ENCODE measurements at places on chromosomes 5 and 9.

DNA sequence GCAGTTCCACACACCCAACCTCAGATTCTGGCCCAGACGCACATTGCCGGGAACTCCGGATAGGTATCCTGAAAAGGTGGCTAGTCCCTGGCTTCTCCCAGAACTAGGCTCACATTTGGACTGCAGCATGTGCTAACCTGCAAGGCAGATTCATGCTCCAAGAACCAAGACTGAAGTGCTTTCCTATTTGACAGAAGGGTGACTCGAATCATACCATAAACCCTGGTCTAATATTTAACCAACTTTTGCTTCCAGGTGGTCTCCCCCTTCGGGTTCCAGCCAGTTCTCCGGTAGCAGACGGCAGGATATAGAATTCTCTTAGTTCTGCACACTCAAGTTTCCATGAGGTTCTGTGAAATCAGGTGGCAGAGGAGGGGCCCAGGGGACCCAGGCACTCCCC, 7.6 kb downstream of the PTGES start:
- DNase-seq = no peak

DNA sequence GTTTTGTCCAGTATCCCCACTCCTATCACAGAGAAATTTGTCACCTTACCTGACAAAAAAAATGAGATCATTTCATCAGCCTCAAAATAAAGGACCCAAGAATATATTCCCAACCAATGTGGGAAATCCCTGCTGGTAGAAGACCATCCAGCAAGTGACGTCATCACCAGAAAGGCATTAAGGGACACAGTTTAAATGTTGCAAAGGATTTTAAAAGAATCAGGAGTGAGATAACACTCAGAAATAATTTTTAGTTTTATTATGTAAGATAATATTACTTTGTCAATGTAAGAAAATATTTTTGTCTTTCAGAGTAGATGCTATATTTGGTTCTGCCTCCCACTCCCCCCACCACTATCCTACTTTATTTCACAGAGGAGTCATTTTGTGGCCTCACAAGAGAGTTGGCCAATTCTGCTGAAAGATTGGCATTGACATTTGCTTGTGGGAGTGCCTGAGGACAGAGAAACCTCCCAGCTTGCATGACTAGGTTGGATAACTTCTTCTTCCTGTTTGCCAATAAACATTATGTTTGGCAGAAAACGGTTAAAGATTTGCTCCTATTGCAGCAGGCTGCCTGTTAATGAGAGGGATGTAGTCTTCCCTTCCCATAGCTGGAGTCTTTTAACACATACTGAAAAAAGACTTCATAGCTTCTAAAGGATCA, 288.6 kb upstream of the DAB2 start:
- DNase-seq = no peak

DNA sequence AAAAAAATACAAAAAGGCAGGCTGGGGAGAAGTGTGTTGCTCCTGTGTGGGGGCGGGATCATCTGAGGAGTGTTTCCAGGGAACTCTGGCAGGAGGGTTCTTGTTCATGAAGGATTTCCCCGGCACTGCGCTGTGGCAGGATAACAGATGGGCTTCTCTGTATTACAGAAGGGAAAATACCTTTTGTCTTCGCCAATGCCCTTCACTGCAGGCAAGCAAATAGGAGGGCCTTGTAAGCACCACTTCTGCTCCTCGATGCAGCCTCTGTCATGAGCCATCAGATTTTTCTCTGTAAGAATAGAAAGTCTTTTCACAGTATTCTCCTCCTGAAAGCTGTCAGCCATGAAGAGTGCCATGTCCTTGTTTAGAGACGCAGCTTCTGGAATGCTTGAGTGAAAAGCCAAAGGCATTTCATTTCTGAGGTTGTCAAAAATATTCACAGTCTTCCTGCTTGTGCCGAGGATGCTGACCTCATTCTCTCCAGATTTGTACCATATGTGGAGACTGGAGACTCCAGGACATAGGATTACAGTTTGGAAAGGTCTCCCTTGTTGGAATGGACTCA, 294.0 kb downstream of the YTHDC2 start:
- no peak for DNase-seq

DNA sequence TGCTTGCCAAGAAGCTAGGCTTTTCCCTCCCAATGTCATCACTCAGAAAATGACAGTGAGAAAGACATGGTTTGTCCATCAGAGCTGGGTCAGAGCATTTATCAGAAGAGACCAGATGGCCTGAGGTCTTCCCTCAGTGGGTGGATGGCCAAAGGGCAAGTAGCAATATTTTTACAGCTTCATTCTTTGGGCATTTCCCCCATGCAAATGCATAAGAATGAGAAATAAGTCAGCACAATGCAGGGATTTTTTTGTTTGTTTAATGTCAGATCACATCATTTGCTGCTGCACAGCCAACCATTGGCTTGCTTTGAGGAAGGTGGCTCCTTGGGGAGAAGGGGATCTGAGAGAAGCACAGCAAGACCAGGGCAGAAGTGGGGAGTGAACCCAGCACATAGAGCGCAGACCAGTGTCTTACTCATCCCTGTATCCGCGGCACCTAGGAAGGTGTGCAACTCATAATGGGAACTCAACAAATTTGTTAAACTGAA, 209.6 kb downstream of the SEMA6A start:
- DNase-seq = no peak

DNA sequence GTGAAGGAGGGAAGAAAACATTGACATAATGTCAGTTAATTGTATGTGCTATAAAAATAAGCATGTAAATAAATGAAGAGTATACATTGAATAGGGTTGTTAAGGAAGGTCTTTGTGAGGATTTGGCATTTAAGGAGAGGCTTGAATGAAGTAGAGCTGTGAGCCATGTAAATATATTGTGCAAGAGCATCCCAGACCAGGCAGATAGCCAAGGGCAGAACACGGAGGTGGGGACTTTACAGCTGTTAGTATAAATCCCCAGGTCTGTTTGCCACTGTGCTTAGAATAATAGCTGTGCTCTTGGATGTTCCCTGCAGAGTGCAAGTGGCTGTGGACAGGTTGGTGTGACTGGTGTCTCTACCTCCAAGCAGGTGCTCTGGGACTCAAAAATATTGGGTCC, 211.7 kb downstream of the LRRC70 start:
- DNase-seq = no peak

GRCh38 chr9:21413624-21414023, 4.7 kb downstream of the IFNA8 start:
- DNase-seq = no peak

- DNase-seq = no peak
Observed at GRCh38 chr5:35736280-35736679, 118.6 kb downstream of the SPEF2 start.

GRCh38 chr5:137446151-137446550, 53.0 kb downstream of the SPOCK1 start:
- no peak for DNase-seq

DNA sequence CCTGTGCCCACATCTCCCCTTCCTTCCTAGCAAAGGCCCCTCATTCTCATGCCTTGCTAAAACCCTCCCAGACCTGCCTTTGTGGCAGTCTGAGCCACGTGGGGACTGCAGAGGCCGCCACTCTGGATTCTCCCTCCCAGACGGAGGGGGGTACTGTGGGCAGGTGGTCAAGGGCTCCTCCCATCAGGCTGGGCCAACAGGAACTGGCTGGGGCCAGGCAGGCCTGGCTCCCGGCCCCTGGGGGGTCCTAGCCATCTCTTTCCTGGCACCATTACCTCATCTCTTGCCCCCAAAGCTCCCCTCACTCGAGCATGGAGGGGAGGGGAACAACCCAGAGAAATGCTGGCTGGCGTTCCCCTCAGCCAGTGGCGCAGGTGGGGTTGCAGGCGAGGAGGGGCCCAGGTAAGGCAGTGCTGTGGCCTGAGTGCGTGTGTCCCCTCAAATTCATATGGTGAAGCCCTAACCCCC, 88.6 kb downstream of the ZNF354C start:
- DNase-seq = no peak
